Activated T-helper 9 cell treated with anti-CD3 and anti-CD28 coated beads, Interleukin-2, amount 50 U/mL, for 16 hours (primary cell): ENCODE measurements at places on chromosomes 11 and 22.

DNA sequence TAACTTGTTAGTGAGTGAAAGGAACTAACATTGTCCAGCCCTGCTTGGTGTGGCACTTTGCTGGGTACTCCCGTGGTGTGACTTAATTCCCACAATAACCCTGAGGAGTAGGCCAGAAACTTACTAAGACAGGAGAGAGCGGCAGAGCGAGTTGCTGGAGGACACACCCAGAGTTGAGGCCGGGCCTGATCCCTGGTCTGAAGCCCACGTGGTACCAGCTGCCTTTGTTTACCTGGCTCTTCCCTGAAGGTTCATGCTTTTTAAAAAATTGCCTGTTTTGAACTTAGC is 594 bp downstream of the MPST start:
- DNase-seq = no peak

GRCh38 chr11:111429066-111429506 is 50.0 kb upstream of the POU2AF1 start:
- no peak for DNase-seq

DNA sequence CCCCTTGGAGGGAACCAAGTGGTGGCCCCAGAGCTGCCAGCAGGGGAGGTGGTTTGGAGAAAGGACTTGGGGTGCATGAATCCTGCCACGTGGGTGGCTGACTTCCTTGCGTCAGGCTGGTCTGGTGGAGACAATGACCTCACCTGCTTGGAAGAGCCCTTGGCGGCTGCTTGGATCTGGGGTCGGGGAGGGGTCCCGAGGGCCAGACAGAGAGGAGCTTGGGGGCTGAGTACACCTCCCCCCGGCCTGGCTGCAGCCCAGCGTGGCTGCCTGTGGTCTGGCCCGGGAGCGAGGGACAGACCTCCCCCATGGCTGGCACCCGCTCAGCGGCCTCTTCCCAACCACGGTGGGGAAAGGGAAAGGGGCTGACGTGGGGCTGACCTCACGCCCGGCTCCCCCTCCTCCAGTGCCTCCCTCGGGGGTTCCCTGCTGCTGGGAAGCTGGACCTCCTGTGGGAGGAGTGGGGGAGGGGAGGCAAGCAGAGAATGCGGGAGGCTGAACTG is 13.8 kb downstream of the LIF start:
- DNase-seq = no peak

- no peak for DNase-seq
Observed at GRCh38 chr11:70078095-70078780, at the start of gene ANO1. TSS of gene ANO1 (plus strand) at chr11:70078317. CDS start at chr11:70078607, 290 bp downstream.

DNA sequence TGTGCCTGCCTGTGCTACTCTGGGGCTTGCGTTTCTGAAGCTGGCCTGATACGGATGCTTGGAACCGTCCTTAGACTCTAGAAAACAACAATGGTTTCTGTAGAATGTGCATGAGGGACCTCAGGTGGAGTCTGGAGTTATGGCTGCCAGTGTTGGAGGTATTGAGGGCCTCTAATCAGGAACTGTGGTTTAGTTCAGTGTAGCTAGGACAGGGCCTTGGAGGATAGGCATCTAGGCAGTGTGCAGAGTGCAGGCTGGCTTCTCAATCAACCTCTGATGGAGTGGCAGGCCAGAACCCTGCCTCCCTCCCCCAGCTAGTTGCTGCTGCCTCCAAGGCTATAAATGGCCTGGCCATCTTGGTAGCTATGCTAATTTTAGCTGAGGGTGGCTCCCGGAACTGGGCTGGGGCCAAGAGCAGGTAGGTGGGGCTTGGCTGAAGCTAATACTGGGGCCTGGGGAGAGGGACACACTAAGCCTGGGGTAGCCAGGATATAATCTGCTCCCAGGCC is 4.0 kb downstream of the STIM1 start:
- no peak for DNase-seq

DNA sequence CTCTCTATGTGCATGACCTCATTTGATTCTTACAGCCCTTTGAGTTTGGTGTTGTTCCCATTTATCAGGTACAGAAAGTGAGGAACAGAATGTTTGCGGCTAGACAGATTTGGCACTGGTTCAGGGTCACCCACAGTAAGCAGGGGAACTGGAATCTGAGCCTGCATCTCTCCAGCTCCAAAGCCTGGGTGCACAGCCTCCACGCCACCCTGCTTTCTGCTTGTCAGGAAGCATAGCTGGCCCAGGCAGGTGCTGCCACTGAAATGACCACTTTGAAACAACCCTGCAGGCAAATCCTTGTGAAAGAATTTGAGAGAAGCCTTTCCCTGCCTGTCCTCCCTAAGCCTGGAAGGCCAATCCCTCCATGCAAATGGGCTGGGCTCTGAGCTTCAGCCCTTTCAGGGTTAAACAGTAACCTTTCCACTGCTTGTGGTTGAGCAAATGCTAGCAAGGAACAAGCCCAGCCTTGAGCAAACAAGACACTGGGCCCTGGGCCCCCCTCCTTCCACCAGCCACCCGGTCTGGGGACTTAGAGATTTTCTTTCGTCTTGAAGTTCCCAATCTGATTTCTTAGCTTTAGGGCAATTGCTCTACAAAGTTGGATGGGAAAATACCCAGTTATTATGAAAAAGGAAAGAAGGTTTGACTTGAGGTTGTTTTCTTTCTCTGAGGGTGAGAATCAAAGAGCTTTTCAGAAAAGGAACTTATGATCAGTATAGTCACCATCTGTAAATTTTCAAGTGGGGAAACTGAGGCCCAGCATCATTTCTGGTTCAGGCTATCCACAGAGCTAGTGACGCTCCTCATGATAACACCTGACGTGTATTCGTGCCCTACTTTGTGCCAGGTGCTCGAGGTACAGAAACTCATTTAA is 19.4 kb downstream of the EHF start:
- no peak for DNase-seq

DNA sequence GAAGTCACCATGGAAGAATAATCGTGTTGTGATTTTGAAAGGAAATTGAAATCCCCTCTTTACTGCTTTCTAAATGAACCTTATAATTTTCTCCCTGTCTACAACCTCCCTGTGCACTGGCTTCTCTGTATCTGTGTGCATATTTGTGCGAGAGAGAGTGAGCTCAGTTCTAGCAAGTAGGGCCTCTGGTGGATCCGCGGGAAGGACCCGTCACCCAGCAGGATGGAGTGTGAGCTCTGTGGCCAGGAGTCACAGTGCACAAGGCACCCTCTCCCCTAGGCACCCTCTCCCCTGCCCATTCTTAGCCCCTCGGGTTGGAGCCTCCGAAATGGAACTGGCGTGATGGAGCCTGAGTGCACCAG is 109.0 kb downstream of the TRIM29 start:
- no peak for DNase-seq

- DNase-seq = no peak
Observed at GRCh38 chr22:50551160-50551752, 5.6 kb downstream of the KLHDC7B start.

DNA sequence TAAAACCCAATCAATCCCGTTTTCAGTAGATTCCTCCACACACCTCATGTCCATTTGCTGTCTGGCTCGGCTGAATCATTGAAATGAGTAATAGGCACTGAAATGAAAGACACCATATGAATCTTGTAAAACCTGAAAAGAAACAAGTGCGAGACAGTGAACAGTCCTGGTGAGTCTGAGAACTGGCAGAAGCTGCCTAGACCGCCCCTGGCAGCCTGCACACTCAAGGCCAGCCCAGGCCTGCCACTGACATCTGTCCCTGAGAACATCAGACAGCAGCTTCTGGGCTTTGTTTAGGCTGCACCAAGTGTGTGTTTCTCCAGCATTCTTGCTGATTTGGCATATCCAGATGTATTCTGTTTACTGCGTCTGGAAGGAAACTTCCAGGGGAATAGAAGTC is 44.8 kb downstream of the ENDOD1 start:
- DNase-seq = no peak

- DNase-seq = no peak
Observed at GRCh38 chr11:2724653-2725367, 25.0 kb upstream of the KCNQ1OT1 start.

- DNase-seq = no peak
Observed at GRCh38 chr22:22974156-22974555, 86.5 kb downstream of the IGLL5 start.

- DNase-seq = no peak
Observed at GRCh38 chr11:115724666-115725065, 220.5 kb upstream of the CADM1 start.

- DNase-seq = no peak
Observed at GRCh38 chr11:119608781-119609180, 120.2 kb downstream of the NECTIN1 start.

GRCh38 chr11:32829680-32830412 is at the start of gene PRRG4:
TSS of gene PRRG4 (plus strand) at chr11:32829927. CDS start at chr11:32830530, 603 bp downstream.
- no peak for DNase-seq

DNA sequence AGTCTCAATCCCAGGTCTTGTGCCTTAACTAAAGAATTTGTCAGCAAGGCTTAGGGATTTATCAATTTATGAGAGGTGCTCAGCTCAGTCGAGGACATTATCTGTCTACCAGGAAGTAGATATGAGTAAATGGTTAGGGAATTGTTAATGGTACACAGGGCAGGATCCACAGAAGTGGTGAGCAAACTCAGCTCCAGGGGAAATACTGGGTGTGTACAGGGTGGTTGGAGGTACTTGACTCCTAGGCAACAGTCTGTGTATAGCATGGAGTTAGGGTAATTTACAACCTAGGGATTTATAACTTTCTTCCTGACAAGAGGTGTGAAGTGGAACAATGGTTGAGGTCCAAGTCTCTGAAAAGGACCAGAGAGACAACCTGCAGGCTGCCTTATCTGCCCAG is 123.4 kb upstream of the OR9Q1 start:
- DNase-seq = no peak

GRCh38 chr11:19988598-19988997 is 171.7 kb downstream of the DBX1 start:
- no peak for DNase-seq

DNA sequence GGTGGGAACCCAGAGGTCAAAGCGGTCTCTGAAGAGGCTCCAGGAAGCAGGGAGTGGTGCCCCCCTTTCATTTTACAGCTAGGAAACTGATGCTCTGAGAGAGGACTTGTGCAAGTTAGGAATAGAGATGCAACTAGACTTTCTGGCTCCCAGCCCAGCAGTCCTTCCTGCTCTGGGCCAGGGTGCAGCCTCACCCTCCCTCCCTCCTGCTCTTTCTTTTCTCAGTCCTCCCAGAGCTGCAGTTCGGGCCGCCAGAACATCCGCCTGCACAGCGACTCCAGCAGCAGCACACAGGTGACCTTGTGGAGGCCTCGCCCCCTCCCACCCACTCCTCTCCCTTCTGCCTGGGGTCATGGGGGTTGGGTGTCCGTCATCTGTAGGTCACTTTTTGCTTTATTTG is 51.5 kb downstream of the LHFPL7 start:
- DNase-seq = no peak

- no peak for DNase-seq
Observed at GRCh38 chr11:75554258-75555022, 7.6 kb upstream of the SERPINH1 start.
